ENCODE measurements at places on chromosomes 5 and 9. TPM values are rescaled to one million over a fixed set of nuclear protein-coding genes. Genes with fewer than 3 reads are reported as not detected.

Gene CBY3
- not detected for total RNA-seq

Gene TPPP
- 5.5 TPM for total RNA-seq

Gene CAST
- total RNA-seq: 180 TPM

Gene TMEM8B
- total RNA-seq: 3.5 TPM

Gene MLANA
- not detected for total RNA-seq

Gene ZCCHC10
- 30.5 TPM for total RNA-seq

Gene TAS2R1
- not detected for total RNA-seq

Gene FBN2
- 13.0 TPM for total RNA-seq

Data from A549 treated with Mapracorat at 1 μM for 4 hours (cell line).